ENCODE measurements at places on chromosomes 4 and X.

DNA sequence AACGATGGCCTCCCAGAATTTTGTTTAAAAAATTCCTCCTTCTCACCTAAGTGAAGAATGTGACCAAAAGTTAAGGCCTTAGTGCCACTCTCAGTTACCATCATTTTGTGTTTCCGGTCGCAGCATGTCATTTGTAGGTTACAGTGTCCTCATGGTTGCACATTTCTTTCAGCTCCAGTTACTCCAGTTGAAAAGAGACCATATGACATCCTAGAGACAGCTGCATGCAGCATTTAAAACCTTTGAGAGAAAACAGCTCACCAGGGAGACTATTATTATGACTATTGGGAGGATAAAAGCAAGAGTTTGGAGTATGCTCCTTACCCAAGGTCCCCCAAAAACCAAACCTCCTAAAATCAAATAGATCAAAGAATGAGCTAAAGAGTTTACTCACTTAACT, 45.8 kb downstream of the MGARP start:
- DNase-seq = no peak

GRCh38 chr4:15654593-15655222, 449 bp downstream of the FBXL5 start:
- DNase-seq = peak; percentile 69

GRCh38 chr4:17613761-17614415, 553 bp upstream of the MED28 start:
- DNase-seq = no peak

- peak; percentile 21 for DNase-seq
These were observed at the start of gene PPP2R2C for GRCh38 chr4:6472387-6473263. PPP2R2C (minus strand) TSS chr4:6472614; CDS start chr4:6472229, 385 bp downstream.

- DNase-seq = no peak
These were observed 5.4 kb upstream of the MMRN1 start for GRCh38 chr4:89889289-89889688.

GRCh38 chrX:78658414-78658813, 714 bp downstream of the RTL3 start:
- no peak for DNase-seq

- no peak for DNase-seq
These were observed 182.2 kb upstream of the ATOH1 start for GRCh38 chr4:93646233-93646930.

- DNase-seq = no peak
These were observed 127.3 kb downstream of the CBR4 start for GRCh38 chr4:168882650-168883233.

DNA sequence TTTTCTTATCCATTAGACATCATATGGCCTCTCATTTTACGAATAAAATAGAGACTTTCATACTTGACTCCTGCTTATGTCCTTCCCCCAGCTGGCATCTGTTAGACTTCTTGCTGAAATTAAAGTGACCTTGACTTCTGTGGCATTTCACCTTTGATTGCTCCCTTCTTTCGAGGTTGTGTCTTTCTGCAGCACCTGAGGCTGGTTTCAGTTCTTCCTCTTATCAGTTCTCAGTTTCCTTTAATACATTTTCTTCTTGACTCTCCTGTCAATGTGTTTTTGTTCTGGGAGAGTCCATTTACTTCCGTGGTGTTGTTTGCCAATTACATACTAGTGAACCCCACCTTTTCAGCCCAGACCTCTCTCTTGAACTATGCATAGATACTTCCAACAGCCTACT, 81.6 kb downstream of the RBPJ start:
- DNase-seq = no peak

- DNase-seq = no peak
These were observed 33.7 kb downstream of the LAMTOR3 start for GRCh38 chr4:99860521-99860920.

Data from activated T-cell treated with anti-CD3 and anti-CD28 coated beads, Interleukin-2, amount 50 U/mL, for 48 hours (primary cell).